Thyroid gland (tissue), 4 donors: ENCODE measurements at places on chromosomes 3 and 15. TPM values are rescaled to one million over a fixed set of nuclear protein-coding genes. Genes with fewer than 3 reads are reported as not detected.

PIK3CB gene
- 79.2 TPM for total RNA-seq

CCR8 gene
- total RNA-seq = not detected

SLCO3A1 gene
- total RNA-seq = 30.6 TPM

- DNase-seq = no peak
- no peaks in the 10 kb centered on the region for H3K27me3 ChIP-seq
- peaks cover 19% of the 10 kb centered on the region for H3K4me1 ChIP-seq
- no peak overlapping the region for H3K4me3 ChIP-seq
- H3K36me3 ChIP-seq = no peaks in the 10 kb centered on the region
Measured at GRCh38 chr15:66409565-66410108, 22.9 kb downstream of the MAP2K1 start.

DNA sequence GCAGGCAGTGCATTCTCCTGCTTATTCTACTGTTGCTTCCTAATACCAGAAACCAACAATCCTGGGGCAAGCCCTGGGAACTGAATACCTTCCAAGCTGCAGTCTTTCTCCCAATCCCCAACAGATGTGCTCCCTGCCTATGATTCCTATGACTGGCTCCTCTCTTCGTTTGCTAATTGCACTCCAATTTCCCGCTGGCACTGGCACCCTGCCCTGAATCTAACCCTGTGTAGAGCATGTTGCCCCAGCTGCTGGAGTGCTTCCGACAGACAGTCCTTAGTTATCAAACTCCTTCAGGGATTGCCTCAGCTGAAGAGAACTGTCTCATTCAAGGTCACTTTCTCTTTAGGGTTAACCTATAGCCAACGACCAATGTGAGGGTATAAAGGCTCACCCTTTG lies 214.1 kb downstream of the NECTIN3 start:
- no peaks in the 10 kb centered on the region for H3K36me3 ChIP-seq
- no peak overlapping the region for H3K4me3 ChIP-seq
- DNase-seq = no peak
- H3K27me3 ChIP-seq = no peaks in the 10 kb centered on the region
- H3K4me1 ChIP-seq = no peaks in the 10 kb centered on the region
- no peak overlapping the region for H3K27ac ChIP-seq

- no peak for DNase-seq
- H3K4me3 ChIP-seq = no peak overlapping the region
- no peak overlapping the region for H3K27ac ChIP-seq
- no peaks in the 10 kb centered on the region for H3K27me3 ChIP-seq
- H3K4me1 ChIP-seq = no peaks in the 10 kb centered on the region
- H3K36me3 ChIP-seq = no peaks in the 10 kb centered on the region
Measured at GRCh38 chr3:43028001-43028400, 48.9 kb downstream of the GASK1A start.
